Glutamatergic neuron (in vitro differentiated cells): ENCODE measurements at places on chromosomes 2 and 18. TPM values are rescaled to one million over a fixed set of nuclear protein-coding genes. Genes with fewer than 3 reads are reported as not detected.

DNA sequence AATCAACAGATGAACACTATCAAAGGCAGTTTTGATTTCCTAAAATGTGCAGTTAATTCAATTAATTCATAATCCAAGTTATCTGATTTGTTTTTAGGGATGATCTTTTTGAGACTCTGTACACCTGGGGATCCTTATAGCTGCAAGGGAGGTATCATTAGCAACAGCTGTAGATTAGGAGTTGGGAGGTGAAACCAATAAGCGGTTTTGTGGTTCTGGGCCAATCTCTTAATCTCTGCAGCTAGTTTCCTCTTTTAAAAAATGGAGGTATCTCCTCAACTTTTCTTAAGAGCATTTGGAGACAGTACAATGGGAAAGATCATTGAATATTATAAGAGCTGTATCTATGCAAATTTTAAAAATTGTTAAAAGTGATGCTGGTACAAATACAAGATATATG, 126.0 kb downstream of the MC4R start:
- no peak for DNase-seq

GRCh38 chr2:119480718-119481142, 43.6 kb downstream of the SCTR start:
- DNase-seq, result no peak

DNA sequence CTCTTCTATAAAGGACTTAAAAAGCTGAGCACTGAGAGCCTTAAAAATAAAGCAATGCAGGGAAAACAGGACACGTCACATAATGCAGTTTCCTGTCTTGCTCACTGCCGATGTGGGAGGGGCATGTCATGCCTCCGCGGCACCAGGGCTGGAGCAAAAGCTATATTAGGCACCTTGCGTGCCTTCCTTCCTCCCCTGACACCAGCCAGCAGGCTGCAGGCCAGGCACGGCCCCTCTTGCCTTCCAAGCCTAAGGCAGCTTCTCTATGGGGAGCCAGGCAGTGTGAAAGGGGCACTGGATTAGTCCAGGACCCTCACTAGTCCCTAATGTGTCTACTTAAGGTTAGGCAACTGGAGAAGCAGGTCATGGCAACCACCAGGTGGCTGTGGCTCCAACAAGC, 26.3 kb downstream of the MRPL35 start:
- no peak for DNase-seq

DNA sequence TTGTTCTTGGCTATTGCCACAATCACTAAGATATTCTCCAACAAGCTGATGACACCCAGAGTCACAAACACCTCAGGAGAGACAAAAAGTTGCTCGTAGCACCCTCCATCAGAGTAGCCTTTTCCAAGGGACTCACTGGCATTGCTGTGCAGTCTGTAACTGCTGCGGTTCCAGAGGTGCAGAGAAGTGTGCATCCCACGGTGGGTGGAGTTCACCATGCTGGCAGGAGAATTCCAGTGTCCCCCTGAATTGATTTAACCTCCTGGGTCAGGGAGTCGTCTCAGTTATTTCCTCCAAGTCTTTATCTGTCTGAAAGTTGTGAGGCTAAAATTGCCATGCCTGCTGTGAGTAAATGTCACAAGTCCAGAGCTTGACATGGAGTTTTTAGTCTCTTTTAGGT, 443 bp downstream of the MC4R start:
- DNase-seq, result no peak

DNA sequence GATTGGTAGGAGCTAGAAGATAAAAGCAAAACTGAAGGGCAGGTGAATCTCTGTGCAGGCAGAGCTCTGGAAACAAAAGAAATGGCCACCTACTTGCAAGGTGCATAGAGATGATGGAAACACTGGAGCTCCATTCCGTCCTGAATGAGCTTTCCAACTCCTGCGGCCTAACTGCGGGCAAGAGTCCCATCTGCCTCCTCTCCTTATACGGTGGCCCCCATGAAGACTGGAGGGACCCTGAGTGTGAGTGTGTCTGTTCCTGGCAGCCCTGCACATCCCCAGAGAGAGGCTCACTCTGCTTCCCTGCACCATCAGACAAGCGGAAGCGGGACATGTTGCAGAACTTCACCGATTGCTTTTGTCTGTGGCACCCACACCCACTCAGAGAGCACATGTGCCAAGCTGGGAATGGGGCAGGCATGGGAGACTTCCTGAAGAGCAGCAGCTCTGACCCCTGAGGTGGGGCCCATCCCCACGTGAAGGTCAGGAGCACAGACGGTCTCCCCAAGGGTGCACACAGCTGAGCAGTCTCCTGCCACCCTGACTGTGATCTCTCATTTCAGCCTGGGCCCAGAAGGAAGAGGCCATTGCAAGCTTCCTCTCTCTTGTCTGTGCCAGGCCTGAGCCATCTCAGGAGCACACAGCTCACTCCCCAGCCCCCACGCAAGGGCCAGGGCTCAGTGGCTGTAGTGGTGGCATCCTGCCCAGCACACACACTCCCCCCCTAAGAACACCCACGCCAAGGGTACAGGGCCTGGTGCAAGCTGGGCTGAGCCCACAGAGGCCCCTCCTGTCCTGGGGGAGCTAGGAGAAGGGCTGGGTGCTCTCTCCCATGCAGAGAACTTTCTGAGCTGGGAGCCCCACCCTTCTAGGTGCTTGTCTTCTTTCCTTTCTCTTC, 75.3 kb downstream of the STPG4 start:
- no peak for DNase-seq

GRCh38 chr18:30386624-30387023, 655.9 kb downstream of the DSC3 start:
- no peak for DNase-seq

- DNase-seq, result no peak
These were observed 181.0 kb downstream of the ERBB4 start for GRCh38 chr2:212357606-212358005.

GRCh38 chr2:182941121-182941722, 74.8 kb upstream of the FRZB start:
- DNase-seq, result no peak

DNA sequence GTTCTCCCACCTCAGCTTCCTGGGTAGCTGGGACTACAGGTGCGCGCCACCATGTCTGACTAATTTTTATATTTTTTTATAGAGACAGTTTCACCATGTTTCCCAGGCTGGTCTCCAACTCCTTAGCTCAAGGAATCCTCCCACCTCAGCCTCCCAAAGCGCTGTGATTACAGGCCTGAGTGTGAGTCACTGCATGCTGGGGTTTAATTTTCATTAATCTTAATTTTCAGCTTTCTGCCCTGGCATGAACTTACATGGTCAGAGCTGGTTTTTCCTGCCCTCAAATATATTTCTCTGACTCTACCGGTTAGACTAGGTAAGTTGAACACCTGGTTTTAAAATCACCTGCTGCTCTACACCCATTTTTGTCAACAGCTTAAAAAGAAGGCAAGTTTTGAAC, 3.1 kb downstream of the MARCHF7 start:
- no peak for DNase-seq

GRCh38 chr2:190599546-190600220, 49.2 kb upstream of the NAB1 start:
- DNase-seq, result no peak

- DNase-seq, result no peak
These were observed 259.4 kb downstream of the ANAPC1 start for GRCh38 chr2:111624411-111625156.

DNA sequence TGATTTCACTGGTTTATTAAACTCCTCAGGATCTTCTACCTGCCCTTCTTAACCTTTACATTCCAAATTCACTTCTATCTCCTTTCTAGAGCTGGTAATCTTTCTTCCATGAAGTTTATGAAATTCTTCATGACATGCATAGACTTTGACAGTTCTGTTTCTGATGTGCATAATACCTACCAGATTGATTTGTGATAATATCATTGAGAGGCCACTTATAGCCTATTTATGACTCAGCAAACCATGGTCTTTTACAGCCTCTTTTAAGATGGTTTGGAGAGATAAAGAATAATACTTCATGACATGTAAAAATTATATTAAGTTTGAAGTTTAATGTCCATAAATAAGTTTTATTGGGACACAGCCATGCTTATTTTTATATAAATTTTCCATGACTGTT, 14.0 kb downstream of the SCN2A start:
- DNase-seq, result no peak

DNA sequence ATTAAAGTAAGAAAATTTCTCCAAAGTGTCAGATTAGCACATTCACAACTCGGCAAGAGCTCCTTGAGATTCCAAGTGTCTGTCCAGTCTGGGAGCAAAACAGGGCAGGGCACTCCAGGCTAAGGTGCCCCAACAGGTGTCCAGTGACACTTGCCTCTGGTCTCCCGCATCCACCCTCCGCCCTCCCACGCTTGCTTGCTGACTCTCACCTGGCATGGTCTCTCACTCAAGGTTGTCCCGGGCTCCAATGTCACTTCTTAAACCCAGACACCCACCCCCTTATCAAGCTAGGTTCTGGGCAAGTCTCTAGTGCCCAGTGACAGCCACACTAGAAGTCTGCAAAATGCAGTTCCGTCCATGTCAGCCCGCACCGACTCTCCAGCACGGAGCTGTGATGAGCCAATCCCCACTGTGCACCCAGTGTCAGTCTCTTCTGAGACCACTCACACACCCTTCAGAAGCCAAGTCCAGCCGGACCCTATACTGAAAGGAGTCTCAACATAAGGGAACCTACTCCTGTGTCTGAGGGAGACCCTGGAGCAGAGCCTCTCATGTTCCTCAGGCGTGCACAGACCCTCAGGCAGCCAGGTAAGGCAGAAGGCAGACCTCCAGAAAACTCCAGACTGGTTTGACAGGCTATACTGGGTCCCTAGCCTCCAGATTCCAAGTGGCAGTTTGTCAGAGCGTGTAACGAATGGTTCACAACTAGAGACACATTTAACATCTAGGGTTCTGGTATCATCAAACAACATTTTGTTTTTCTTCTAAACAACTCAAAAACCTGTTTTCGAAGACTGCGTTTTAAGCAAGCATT, 45.6 kb downstream of the HDLBP start:
- DNase-seq, result no peak

DNA sequence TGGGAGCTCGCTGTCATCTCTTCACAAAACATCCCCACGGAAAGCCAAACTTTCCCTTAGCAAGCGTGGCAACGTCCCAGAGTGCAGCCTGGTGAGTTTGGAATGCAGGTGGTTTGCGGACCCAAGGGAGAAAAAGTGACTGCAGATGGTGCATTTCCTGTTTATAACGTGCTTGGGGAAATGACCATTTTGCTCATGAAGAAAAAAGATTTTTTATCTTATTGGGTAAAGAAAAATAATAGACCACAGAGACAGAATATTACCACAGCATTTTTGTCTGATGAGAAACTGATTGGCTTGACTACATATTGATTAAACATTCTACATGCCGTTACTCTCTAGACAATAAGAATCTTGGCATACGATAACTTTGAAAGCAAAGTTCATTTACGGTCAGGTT, 136.5 kb downstream of the COPS8 start:
- DNase-seq, result no peak

DNA sequence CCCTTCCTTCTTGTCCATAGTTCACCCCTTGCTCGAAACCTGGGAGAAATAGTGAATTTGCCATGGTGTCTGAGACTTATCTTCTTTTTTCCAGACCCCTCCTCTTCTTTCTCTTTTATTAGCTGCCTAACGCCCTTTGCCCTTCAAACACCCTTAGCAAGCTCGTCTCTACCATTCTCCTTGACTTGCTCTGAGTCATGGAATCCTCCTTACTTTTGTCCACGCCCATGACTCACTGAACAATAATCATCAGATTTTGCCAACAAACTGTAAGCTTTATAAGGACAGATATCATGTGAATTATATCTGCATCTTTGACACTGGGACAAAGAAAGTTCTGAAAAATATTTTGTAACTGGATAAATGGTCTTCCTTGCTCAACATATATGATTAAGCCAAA, 67.1 kb upstream of the CNTNAP5 start:
- DNase-seq, result no peak

DNA sequence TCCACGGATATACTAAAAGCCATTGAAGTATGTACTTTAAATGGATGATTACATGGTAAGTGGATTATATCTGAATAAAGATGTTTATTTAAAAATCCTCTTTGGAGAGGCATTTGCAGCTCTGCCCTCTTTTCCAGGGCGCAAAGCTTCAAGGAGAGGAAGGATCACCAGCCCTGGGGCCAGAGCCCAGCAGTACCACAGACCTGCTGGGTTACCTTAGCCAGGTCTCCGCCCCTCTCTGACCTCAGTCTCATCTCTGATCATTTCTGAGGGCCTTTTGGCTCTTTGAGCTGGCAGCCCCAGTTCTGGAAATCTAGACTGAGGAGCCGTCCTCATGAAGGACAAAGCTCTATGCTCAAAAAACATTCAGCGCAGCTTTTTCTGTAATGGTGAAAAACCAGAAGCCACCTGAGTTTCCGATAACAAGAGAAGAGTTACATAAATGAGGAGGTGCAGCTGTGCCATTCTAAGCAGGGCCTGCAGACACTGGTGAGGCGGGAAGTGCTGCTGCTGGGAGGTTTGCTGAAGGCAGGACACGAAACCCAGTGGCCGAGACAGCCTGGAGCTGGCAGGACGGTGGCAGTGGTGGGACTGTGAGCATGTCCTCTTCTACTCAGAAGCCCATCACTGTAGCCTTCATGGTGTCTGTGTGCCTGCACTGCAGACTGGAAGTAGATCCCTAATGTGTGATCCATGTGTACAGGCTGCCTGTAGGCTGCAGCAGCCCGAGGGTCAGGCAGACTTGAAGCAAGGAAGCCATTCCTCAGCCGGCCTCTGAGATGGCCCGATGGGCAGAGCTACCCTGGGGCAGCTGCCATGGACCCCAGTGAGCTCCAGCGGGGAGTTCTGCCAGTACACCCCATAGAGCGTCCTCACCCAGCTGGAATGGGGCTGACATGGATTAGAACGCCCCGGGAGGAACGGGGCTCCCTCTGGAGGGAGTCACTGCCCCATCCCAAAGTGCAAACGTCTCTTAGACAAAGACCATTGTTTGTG, 27.7 kb downstream of the ADRA2B start:
- no peak for DNase-seq

GRCh38 chr2:149716687-149717086, 129.1 kb upstream of the MMADHC start:
- DNase-seq, result no peak

GRCh38 chr2:85672456-85672855, 4.5 kb upstream of the SFTPB start:
- no peak for DNase-seq

DNA sequence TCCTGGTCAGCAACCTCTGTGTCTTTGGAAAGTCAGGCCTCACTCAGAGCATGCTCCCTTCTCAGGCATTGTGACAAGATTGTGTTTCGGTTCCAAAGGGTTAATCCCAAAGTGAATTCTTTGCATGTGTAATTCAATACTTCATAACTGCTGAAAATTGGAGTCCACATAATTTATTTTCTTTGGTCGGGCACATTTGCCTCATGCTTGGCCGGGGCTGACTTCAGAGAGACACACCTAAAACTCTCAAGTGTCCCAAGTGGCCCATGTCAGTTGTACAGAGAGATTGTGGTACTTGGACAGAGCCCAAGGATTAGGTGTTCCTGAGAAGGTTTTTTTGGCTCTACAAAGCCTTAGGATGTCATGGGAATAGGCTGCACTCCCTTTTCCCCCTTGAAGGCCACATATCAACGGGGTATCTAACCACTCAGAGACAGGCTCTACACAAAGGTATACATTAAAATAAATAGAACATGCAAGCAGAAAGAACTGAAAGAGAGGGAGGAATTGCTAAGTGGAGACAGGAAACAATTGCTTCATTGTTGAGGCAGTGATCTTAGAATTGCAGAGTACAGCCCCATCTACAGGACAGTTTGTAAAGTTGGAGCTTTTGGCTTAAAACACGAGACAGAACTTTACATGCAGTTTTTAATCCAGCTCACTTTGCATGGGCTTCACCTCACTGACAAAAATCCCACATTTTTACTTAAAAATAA, 1232.3 kb upstream of the ZEB2 start:
- no peak for DNase-seq

Gene SLC16A14
- total RNA-seq, result 4.4 TPM

Gene DGUOK
- 96.8 TPM for total RNA-seq

Gene TANC1
- total RNA-seq, result 14.9 TPM

Gene SERPINB5
- not detected for total RNA-seq

Gene LOXHD1
- total RNA-seq, result not detected
